ENCODE measurements at places on chromosomes 2 and 18. TPM values are rescaled to one million over a fixed set of nuclear protein-coding genes. Genes with fewer than 3 reads are reported as not detected.

The RPL37A gene
- total RNA-seq = 1,667 TPM

The IAH1 gene
- 52.5 TPM for total RNA-seq

The ENOSF1 gene
- total RNA-seq = 10.9 TPM

The TSGA10 gene
- total RNA-seq = 0.18 TPM

The GPBAR1 gene
- total RNA-seq = not detected

The PRSS56 gene
- not detected for total RNA-seq

The HTR2B gene
- total RNA-seq = 1.1 TPM

The IMP4 gene
- total RNA-seq = 72.1 TPM

The DSG2 gene
- 1.6 TPM for total RNA-seq
